CD4-positive, alpha-beta T cell treated with Interleukin-2 at 100 ng/mL for 4 hours (primary cell): ENCODE measurements at places on chromosomes 12 and 14.

DNA sequence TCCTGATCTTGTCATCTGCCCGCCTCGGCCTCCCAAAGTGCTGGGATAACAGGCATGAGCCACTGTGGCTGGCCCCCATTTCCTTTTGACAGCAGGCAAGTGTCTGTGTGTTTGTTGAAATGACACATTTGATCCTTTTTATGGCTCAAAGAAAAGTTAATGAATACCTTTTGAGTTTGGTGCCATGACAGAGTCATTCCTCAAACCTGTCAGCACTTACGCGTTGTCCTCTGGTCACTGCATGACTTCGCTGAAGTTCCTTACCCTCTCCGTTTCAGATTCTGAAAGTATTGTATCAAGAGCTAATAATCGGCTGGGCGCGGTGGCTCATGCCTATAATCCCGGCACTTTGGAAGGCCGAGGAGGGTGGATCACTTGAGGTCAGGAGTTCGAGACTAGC, 32.4 kb downstream of the NEMF start:
- no peak for DNase-seq

- no peak for DNase-seq
Measured at GRCh38 chr14:56322531-56322930, 204.3 kb downstream of the PELI2 start.

- no peak for DNase-seq
Measured at GRCh38 chr12:132286912-132287311, 42.5 kb downstream of the GALNT9 start.

DNA sequence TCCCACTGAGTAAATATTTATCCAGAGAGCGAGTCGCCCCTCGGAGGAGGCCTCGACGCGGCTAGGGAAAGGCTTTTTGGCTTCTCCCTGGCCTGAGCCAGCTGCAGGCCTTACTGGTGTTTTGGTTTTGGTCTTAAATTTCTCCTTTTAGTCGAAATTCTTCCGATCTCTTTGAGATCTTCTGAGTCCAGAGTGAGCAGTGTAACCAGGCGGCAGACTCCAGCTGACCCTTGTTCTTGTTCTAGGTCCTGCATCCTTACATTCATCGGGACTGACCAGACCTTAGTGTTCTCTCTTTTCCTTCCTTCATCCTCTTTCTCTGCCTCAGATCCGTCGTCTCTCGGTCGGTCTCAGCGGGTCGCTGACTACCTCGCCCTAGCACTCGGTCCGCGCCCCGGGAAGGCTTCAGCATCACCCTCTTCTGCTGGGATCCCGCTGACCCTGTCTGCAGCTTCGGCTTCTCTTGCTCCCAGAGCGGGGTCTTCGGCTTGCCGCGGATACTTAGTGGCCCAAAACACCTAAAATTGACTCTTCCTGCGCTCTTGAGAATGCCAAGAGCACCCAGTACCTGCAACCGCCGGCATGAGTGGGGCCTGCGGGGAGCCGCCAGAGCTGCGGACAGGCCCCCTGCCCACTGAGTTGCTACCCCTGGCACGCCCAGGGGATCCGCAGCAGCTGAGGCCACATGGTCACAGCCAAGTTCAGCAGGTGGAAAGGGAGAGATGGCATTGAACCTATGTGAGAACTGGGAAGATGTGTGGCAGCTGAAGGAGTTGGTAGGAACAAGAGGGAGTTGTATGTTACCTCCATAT, 2.4 kb upstream of the PAX9 start:
- DNase-seq = no peak
